Vagina (tissue), 2 donors: ENCODE measurements at places on chromosomes 13 and 19.

DNA sequence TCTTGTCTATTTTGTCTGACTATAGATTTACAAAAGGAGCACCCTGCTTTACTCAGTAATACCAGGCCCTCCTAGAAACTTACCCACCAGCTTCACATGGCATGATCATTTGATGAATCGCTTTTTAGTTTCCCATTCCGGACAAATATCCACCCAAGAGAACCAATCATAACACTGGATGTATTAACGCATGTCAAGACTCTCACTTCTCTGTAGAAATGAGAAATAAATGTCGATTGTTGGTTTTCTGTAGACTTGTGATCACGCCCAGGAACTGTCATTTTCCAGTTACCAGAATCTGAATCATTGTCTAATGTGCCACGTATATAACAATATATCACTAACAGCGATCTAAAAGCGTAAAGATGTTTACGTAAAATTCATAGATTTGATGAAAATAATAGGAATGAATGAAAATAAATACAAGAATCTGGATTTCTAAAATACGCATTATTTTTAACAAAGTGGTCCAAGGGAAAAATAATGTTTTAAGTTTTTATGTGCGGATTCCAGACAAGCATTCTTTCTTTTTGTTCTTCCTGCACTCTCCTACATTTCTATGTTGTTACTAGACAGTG, 14.0 kb downstream of the CDX2 start:
- no peak for DNase-seq

- no peak for DNase-seq
Measured at GRCh38 chr19:45126654-45127053, 33.7 kb downstream of the PPP1R37 start.

- DNase-seq = no peak
Measured at GRCh38 chr13:97407540-97407939, 26.4 kb upstream of the RAP2A start.

DNA sequence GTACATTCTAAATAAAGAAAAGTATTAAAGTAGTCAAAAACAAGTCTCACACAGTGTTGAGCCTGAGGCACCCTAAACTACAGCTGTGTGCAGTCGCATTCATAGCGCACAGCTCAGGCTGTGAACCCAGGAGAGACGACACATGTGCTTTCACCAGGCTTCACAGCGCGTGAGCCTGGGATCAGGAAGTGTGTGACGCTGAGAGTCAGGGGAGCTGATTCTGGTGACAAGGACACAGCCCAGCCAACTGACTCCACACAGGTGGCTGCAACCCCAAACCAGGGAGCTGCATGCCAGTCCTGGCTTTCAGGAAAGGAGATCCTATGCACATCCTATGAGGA, 41.6 kb downstream of the COL4A1 start:
- DNase-seq = no peak

GRCh38 chr13:98766697-98767096, 14.2 kb upstream of the SLC15A1 start:
- DNase-seq = no peak

GRCh38 chr19:9009935-9010651, at the start of gene MUC16:
TSS of gene MUC16 (minus strand) at chr19:9010409.
- no peak for DNase-seq

DNA sequence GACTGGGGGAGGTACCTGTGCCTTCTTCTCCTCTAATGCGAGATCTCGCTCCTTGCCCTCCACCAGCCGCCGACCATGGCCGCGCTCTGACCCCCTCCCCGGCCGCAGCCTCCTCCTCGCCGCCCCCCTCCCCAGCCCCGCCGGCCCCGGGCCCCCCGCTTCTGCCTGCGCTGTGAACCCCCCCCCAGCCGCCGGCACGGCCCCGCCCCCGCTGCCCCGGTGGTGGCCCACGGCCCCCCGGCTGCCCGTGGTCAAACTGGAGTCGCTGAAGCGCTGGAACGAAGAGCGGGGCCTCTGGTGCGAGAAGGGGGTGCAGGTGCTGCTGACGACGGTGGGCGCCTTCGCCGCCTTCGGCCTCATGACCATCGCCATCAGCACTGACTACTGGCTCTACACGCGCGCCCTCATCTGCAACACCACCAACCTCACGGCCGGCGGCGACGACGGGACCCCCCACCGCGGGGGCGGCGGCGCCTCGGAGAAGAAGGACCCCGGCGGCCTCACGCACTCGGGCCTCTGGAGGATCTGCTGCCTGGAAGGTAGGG, at the start of gene CACNG8:
Gene CACNG8 (plus strand): TSS at position 51 of the 545 bp plus-strand sequence.
- no peak for DNase-seq

DNA sequence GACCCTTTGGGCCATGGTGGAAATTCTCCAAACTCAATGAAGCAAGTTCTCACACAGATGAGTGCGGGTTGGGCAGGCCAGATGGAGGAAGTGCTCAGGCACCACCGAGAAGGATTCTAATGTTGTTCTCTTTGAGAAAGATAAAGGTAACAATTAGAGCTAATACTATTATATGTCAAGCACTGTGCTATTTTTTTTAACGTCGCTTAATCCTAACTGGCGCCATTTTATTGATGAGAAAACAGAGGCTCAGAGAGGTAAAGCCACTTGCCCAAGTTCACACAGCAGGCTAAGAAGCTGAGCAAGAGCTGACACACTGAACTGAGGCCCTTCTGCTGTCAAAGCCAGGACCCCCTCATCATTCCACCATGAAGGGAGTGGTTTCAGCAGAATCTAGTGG, 1.0 kb downstream of the FBL start:
- DNase-seq = no peak

DNA sequence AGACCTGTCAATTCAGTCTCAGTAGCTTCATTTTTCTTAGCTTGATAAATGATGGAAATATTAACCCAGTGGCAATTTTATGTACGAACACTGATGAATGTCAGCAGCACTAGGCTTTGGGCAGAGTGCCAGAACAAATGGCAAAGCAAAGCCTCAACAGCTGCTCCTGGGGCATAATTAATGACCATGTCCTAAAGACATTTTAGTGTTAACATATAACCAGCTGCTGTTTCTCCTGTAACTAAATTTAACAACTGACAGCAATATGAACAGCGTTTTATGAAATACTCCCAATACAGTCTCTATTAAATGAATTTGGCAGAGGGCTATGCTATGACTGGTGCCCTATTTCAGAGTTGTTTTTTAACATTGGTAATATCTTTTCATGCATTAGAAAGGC, 47.1 kb downstream of the ZNF568 start:
- DNase-seq = no peak

DNA sequence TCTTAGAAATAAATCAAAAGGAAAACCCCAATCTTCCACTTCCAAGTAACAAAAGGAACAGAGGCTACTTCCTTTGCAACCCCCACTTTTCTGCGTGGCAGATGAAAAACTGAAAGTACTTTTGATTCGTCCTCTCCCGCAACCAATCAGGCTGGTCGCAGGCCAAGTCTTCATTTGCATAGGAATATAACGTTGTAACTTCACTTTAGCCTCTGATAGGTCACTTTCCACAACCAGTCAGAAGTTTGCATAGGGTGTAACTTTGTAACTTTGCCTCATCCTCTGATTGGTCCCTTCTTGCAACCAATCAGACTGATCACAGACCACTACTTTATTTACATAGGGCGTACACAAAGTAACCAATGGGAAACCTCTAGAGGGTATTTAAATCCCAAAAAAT, 37.2 kb downstream of the TGDS start:
- DNase-seq = no peak

GRCh38 chr19:21147540-21147939, 5.7 kb downstream of the ZNF431 start:
- DNase-seq = no peak

DNA sequence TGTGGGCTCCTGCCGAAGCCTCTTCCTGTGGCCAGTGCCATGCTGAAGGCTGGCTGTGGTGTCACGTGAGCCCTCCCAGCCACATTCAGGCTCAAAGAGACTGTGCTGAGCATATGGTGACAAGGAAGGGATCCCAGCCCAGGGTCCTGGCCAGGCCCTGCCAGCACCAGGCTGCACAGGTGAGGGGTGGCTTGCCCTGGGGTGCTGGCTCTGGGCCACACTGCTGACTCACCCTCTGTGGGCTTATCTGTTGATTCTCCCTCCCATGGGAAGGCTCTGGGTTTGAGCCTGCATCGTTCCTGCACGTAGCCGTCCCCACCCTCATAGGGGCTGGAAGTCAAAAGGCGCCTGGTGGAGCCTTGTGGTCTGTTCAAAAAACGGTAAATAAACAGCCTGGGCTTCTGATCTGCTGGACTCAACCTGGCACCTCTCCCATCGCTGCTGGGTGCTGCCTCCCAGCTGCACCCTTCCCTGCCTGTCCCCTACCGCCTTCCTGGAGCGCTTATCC, 31.1 kb downstream of the DNM2 start:
- DNase-seq = no peak

GRCh38 chr13:105537113-105537512, 998.3 kb downstream of the EFNB2 start:
- DNase-seq = no peak

DNA sequence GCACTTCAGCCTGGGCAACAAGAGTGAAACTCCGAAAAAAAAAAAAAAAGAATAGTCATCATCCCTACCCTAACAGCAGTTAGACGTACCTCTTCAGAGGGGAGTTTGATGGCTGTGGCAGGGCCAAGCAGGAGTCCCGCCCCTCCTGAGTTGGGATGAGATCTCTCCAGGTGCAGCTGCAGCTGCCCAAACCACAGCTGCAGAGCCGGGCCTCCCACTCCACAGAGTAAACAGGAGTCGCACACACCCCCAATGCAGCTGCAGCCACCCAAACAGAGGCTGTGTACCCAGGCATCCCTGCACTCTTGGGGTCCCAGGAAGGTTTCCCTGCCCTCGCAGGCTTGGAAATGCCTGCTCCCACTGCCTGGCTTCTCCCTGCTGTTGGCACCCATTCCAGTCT, 17.4 kb upstream of the MLLT1 start:
- no peak for DNase-seq

GRCh38 chr19:2603334-2603733, 99.2 kb downstream of the GNG7 start:
- DNase-seq = no peak

DNA sequence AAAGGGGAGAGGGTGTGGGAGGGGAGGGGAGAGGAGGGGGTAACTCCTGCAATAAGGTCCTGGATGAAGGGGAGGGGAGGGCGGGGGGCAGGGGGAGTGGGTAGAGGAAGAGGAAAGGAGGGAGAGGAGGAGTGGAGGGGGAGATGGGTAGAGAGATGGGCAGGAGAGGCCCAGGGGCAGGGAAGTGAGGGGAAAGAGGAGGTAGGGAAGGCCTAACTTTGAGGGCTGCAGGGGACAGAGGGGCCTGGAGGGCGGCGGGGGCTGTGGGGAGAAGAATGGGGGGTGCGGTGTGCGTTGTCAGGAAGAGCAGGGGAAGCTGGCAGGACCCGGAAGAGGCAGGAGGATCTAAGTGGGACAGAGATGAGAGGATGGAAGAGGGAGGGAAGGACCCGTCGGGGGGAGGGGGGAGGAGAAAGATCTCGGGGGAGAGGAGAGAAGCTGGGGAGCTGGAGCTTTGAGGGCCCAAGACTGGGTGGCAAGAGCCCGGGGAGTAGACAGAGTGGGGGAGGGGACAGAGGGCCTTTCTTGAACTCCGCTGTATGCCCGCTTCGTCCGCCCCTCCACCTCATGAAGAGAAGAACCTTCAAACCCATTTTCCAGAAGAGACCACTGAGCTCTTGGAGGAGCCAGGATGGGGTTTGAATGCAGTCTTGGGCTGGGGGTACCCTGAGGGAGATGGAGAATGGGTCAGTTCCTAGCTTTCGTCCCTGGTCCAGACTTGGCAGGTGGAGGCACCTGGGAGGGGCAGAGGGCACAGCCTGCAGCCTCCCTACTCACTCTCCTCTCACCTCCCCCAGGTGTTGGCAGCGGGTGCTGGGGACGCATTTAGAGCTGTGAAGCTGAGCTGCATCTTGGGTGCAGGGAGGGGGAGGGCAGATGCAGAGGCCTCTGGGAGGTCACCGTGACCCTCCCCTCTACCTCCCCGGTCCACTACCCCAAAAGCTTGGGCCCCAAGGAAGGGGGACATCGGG, 778 bp upstream of the LRRC4B start:
- no peak for DNase-seq

- no peak for DNase-seq
Measured at GRCh38 chr13:92575777-92576176, 650.8 kb upstream of the GPC6 start.

GRCh38 chr19:18541258-18541991, 1.9 kb downstream of the FKBP8 start:
- no peak for DNase-seq

GRCh38 chr19:19418555-19419260, 13.2 kb downstream of the GATAD2A start:
- no peak for DNase-seq
